Activated CD8-positive, alpha-beta memory T cell treated with anti-CD3 and anti-CD28 coated beads, Interleukin-2, amount 10 ng/mL, durations not matched to agents 7 days and 5 days (primary cell): ENCODE measurements at places on chromosomes 4 and X. TPM values are rescaled to one million over a fixed set of nuclear protein-coding genes. Genes with fewer than 3 reads are reported as not detected.
A peak's percentile ranks its signal among the peaks of the same experiment; 100 is the strongest.

DNA sequence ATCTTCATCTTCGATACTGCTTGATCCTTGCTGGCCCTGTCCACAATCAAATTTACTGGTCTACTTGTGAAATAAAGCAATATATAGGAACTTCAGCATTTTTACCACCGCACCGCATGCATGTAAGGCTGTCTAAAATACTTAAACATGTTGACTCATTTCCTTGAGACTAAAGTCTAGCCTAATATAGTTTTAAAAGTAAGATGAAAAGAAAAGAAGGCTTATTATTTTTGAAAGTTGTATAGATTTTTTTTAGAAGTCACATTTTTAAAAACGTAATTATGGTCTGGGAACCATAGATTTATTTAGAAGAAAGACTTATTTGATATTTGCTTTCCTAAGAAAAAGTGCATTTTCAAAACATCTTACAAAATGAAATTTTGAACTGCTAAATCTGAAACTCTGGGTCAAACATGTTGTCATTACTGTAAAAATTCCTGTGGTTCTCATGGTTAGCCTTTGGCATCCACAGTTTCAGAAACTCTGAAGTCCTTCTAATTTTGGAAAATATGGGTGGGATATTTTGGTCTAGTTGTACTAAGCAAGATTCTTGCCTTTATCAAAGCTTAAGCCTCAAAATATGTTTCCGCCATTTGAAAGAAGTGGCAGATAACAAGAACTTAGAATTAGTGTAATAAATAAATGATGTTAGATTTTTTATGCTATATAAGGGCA, 423.5 kb upstream of the CTSO start:
- no peak overlapping the region for H3K4me3 ChIP-seq
- no peaks in the 10 kb centered on the region for H3K4me1 ChIP-seq
- H3K36me3 ChIP-seq: no peaks in the 10 kb centered on the region
- no peak for DNase-seq
- no peaks in the 10 kb centered on the region for H3K27me3 ChIP-seq

GRCh38 chr4:785332-786073, 40.4 kb downstream of the CPLX1 start:
- peaks cover 25% of the 10 kb centered on the region for H3K27me3 ChIP-seq
- H3K4me1 ChIP-seq: peaks cover 28% of the 10 kb centered on the region
- H3K36me3 ChIP-seq: peaks cover 2% of the 10 kb centered on the region
- no peak for DNase-seq
- no peak overlapping the region for H3K27ac ChIP-seq

GRCh38 chrX:10014462-10015354, 47.5 kb downstream of the CLDN34 start:
- peak; percentile 82 for DNase-seq
- H3K4me1 ChIP-seq: peaks cover 50% of the 10 kb centered on the region
- H3K27ac ChIP-seq: peak overlapping the region; percentile 80
- H3K36me3 ChIP-seq: no peaks in the 10 kb centered on the region

DNA sequence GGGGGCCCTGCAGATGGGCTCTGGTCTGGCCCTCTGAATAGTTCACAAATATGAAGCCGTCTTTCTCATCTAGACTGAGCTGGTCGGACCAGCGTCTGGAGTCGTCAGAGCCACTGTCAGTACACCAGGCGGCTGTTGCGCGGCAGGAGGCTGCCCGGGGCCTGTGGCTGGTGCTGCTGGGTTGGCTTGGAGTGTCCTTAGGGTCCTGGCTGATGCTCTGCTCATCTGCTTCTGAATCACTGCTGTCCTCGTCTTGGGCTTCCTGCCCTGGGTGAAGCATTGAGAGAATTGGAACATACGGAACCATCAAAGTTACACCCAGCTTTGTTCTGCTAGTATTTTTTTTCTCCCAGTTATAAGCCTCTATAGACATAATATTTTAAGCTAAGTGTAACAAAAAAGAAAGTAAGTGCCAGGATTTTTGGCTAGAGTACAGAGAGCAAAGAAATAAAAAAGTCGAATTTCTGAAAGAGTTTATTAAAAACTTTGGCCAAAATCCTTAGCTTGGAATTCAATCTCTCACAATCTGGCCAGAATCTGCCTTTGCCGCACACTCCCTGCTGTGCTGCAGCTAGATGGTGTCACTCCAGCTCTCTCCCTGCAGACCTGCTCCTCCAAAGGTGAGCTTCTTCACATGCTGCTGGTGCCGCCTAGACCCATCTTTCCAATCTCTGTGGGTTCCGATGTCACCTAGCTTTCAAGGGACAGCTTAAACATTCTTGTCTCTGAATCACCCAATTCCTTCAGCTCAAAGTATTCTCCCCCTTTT, 96.2 kb downstream of the CDS1 start:
- H3K36me3 ChIP-seq: no peaks in the 10 kb centered on the region
- no peak overlapping the region for H3K27ac ChIP-seq
- DNase-seq: no peak
- peaks cover 13% of the 10 kb centered on the region for H3K4me1 ChIP-seq
- H3K4me3 ChIP-seq: no peak overlapping the region

- H3K36me3 ChIP-seq: no peaks in the 10 kb centered on the region
- no peaks in the 10 kb centered on the region for H3K4me1 ChIP-seq
- H3K27me3 ChIP-seq: no peaks in the 10 kb centered on the region
- DNase-seq: no peak
- H3K4me3 ChIP-seq: no peak overlapping the region
Measured at GRCh38 chr4:84258905-84259830, 239.9 kb downstream of the NKX6-1 start.

DNA sequence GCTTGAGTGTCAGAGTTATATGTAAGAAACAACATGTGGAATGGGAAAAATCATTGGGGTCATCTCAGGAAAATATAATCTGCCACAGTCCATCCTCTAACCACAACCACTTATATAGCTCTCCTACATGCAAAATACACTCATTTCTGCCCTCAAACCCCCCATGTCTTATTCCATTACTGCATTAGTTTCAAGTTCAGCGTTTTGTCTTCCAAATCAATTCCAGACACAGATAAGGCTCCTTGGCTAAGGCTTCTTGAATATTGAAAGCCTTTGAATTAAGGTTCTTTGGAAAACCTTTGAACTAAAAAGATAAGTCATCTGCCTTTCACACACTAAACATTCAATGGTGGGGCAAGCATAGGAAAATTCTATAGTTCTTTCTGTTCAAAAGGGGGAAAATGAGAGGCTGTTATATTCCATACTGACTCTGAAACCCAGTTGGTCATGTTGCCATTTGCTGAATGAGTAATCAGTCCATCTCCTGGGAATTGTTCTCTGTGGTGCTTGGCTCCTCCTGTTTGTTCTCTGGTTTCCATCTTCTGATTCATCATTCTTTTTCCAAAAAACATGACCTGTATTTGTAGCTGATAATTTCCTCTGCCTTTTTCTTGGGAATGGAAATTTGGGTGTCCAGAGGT, 218.7 kb downstream of the BMPR1B start:
- H3K27me3 ChIP-seq: no peaks in the 10 kb centered on the region
- no peak overlapping the region for H3K27ac ChIP-seq
- no peak for DNase-seq
- H3K4me3 ChIP-seq: no peak overlapping the region
- no peaks in the 10 kb centered on the region for H3K36me3 ChIP-seq

DNA sequence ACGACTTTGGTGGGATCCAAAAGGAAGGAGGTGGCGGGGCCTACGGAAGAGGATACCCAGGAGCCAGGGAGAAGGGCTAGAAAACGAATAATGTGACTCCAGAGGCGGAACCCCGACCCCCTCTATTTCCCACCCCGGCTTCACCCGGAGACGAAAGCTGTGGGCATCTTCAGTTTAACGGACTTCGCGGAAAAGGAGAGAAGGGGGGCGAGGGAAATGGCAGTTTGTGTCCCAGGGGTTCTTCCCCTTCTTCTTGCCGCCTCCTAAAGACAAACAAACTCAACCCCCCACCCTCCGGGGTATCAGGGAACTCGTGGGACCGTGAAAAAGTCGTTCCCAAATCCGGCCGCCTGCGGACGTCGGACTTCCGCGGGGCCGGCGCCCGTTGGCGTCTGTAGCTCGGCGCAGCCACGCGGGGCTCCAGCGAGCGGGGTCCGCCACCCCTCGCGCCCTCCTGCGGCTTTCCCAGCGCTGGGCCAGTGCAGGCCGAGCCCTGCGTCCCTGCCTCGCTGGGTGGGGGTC, 3.6 kb upstream of the LEF1 start:
- no peak for DNase-seq
- H3K4me1 ChIP-seq: peaks cover 37% of the 10 kb centered on the region
- H3K27ac ChIP-seq: peak overlapping the region; percentile 43
- H3K4me3 ChIP-seq: peak overlapping the region; percentile 79
- H3K27me3 ChIP-seq: peaks cover 64% of the 10 kb centered on the region
- no peaks in the 10 kb centered on the region for H3K36me3 ChIP-seq

GRCh38 chr4:8176547-8177399, 18.2 kb upstream of the ABLIM2 start:
- H3K4me3 ChIP-seq: no peak overlapping the region
- no peaks in the 10 kb centered on the region for H3K4me1 ChIP-seq
- peak; percentile 53 for DNase-seq

DNA sequence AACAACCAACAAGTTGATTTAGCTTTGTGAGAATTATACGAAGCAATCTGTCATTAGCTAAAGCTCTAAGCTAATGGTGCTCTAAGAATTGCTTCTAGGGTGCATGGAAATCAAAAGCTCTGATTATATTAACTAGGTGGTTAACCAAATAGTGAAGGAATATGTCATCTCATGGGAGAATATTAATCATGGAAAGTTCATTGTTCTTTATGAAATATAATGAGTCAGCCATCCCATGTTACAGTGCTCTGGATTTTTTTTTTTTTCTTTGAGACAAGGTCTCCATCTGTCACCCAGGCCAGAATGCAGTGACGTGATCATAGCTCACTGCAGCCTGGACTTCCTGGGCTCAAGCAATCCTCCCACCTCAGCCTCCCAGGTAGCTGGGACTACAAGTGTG, 10.5 kb downstream of the DCAF8L2 start:
- no peaks in the 10 kb centered on the region for H3K27me3 ChIP-seq
- no peak overlapping the region for H3K27ac ChIP-seq
- no peaks in the 10 kb centered on the region for H3K36me3 ChIP-seq
- DNase-seq: no peak
- no peaks in the 10 kb centered on the region for H3K4me1 ChIP-seq
- H3K4me3 ChIP-seq: no peak overlapping the region

DNA sequence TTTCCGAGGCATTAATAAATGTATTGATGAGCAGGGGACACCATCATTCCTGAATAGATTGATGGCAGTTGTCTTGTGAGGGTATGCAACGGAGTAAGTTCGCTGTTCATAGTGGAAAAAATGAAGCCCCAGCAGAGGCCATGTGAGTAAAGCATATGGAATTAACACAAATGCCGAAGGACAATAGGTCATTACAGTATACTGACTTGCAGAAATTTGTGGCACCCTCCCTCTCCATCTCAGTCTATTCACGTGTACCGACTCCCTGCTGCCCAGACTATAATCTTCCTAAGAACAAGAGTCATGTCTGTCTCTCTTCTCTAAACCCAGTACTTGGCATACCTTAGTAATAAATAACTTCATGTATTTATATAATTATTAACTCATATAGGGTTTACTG, 47.1 kb upstream of the PCDH10 start:
- DNase-seq: no peak
- no peaks in the 10 kb centered on the region for H3K4me1 ChIP-seq
- H3K27ac ChIP-seq: no peak overlapping the region
- no peaks in the 10 kb centered on the region for H3K36me3 ChIP-seq
- H3K4me3 ChIP-seq: no peak overlapping the region
- no peaks in the 10 kb centered on the region for H3K27me3 ChIP-seq

DNA sequence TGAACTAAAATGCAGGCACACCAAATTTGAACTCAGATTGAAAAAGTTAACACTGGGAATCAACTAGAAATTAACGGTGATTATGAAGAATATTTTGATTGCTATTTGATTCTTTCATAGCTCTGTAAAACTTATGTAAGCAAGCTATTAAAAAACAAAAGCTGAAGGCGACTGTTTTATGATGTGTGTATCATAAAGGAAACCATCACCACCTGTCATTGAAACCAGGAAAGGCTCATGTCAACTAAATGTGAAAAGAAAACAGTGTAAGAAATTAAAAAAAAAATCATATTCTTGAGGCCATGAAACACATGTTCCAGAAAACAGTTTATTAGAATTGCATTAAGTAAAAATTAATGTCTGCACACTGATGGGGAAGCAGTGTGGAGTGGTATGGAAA, 24.2 kb downstream of the CPE start:
- H3K4me1 ChIP-seq: no peaks in the 10 kb centered on the region
- peaks cover 16% of the 10 kb centered on the region for H3K27me3 ChIP-seq
- H3K27ac ChIP-seq: no peak overlapping the region

DNA sequence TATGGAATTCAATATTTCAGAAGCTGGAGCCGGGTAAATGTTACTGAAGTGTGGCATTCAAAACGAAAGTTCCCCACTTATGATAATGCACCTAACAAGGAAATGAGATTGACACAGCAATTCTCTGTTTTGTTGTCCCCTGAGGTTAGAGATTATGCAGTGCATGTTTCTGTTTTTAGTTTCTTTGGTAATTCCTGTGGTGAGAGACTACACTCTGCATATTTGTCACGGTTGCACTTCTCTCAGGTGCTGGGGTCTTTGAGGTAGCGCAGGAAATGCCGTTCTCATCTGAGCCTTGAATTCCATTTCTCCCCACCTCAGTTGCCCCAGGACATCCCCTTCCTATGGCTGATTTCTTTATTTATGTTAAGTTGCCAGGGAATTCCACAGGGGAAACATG, 15.3 kb upstream of the BEND4 start:
- H3K4me3 ChIP-seq: no peak overlapping the region
- no peaks in the 10 kb centered on the region for H3K36me3 ChIP-seq
- peaks cover 11% of the 10 kb centered on the region for H3K4me1 ChIP-seq
- H3K27ac ChIP-seq: no peak overlapping the region

DNA sequence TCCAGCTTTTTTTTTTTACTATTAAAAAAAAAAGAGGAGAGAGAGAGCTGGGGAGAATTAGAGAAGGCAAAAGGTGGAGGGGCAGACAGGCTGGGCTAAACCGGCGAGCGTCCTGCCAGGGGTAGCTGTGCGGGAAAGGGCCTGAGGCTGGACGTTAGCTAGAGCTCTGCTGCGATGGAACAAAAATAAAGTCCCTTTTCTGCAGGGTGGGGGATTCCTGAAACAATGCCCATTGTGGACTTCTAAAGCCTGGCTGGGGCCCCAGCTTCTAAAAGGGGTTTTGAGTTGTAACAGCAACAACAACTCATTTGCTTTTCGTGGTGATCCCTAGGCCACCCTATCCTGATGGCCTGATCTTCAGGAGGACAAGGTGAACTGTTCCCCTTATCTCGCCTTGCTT, 311.7 kb downstream of the FBXW7 start:
- no peaks in the 10 kb centered on the region for H3K27me3 ChIP-seq
- peaks cover 5% of the 10 kb centered on the region for H3K4me1 ChIP-seq
- no peak overlapping the region for H3K4me3 ChIP-seq
- no peak for DNase-seq
- no peaks in the 10 kb centered on the region for H3K36me3 ChIP-seq
- H3K27ac ChIP-seq: no peak overlapping the region

DNA sequence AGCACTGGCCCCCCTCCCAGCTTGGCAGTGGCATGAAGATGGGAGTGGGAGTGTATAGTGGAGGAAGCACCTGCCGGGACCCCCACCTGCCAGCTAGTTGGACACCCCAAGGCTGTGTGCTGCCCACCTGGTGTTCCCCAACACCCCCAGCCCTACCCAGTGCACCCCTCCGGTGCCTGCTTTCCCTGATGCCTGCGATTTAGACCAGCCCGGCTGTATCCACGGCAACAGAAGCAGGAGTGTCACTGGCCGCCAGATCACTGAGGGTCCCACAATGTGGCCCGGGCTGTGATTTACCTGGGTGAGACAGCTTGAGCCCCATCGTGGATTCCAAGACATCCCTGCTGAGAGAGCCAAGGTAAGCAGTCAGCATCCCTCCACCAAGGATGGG, 533 bp downstream of the GPR173 start:
- H3K36me3 ChIP-seq: no peaks in the 10 kb centered on the region
- peaks cover 6% of the 10 kb centered on the region for H3K27me3 ChIP-seq
- no peak overlapping the region for H3K27ac ChIP-seq
- no peak for DNase-seq
- H3K4me1 ChIP-seq: peaks cover 3% of the 10 kb centered on the region
- H3K4me3 ChIP-seq: no peak overlapping the region

The ATP1B4 gene
- not detected for total RNA-seq
